ENCODE measurements at places on chromosomes 1 and 21.
A peak's percentile ranks its signal among the peaks of the same experiment; 100 is the strongest.

GRCh38 chr1:185566995-185567394, 167.2 kb upstream of the HMCN1 start:
- no peaks in the 10 kb centered on the region for H3K27me3 ChIP-seq
- peaks cover 2% of the 10 kb centered on the region for H3K36me3 ChIP-seq
- no peak overlapping the region for H3K4me3 ChIP-seq
- H3K4me1 ChIP-seq: peaks cover 59% of the 10 kb centered on the region
- peak; percentile 68 for DNase-seq
- peak overlapping the region; percentile 86 for H3K27ac ChIP-seq

GRCh38 chr1:192632641-192633532, 3.1 kb upstream of the RGS13 start:
- H3K27me3 ChIP-seq: peaks cover 6% of the 10 kb centered on the region
- H3K27ac ChIP-seq: no peak overlapping the region
- no peaks in the 10 kb centered on the region for H3K4me1 ChIP-seq
- no peak overlapping the region for H3K4me3 ChIP-seq
- no peak for DNase-seq
- H3K36me3 ChIP-seq: no peaks in the 10 kb centered on the region

DNA sequence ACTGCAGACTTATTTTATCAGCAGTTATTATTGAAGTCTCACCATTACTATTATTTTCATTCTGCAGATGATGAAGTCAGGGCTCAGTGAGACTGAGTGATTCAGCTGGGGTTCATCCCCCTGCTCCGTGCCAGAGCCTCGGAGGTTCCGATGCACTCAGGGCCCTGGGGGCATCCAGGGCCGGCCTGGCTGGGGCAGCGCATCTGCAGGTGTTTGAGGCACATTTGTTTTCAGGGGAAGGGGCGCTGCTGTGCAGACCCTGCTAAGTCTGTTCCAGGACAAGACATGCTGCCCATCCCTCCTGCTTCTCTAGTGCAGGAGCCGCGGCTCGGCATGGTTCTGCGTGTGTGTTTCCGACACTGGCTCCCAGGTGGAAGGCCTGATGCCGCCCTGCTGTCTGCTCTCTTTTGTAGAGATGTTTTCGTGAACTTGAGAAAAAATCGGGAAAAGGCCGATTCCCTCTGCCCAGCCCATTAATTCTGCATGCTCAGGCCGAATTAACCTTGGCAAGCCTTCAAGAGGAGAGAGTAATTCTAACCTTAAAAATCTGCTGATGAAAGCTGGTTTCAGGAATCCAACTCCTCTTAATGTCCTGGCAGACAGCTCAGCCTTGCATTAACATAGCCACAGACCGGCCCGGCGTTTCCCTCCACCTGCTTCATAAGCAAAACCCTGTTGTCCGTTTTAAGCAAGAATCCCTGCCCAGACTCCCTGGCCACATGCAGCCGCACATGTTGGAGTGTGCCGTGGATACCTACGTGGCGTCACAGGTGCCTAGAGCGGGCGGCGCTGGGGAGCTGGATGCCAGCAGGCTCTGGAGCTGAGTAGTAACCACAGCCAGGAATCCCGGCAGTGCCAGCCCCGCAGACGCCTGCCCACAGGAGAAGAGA, 316.0 kb upstream of the VAMP3 start:
- H3K27ac ChIP-seq: no peak overlapping the region
- H3K4me1 ChIP-seq: no peaks in the 10 kb centered on the region
- no peak overlapping the region for H3K4me3 ChIP-seq
- no peak for DNase-seq
- H3K27me3 ChIP-seq: no peaks in the 10 kb centered on the region

DNA sequence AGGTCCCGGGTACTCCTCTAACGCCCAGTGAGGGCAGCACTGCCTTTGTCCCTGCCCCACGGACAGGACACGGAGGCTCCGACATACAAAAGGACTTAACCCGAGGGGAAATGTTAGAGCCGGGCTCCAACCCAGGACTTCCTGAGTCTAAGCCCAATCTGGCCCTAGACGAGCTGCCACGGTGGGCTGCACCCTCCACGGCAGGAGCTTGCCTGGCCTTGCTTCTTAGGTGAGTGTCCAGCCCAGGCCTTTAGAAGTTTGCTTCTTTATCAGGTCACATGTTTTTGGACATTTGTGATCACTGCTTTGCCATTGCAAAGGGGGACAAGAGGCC, 11.0 kb upstream of the TMEM200B start:
- no peak overlapping the region for H3K27ac ChIP-seq
- DNase-seq: no peak
- H3K4me3 ChIP-seq: no peak overlapping the region

DNA sequence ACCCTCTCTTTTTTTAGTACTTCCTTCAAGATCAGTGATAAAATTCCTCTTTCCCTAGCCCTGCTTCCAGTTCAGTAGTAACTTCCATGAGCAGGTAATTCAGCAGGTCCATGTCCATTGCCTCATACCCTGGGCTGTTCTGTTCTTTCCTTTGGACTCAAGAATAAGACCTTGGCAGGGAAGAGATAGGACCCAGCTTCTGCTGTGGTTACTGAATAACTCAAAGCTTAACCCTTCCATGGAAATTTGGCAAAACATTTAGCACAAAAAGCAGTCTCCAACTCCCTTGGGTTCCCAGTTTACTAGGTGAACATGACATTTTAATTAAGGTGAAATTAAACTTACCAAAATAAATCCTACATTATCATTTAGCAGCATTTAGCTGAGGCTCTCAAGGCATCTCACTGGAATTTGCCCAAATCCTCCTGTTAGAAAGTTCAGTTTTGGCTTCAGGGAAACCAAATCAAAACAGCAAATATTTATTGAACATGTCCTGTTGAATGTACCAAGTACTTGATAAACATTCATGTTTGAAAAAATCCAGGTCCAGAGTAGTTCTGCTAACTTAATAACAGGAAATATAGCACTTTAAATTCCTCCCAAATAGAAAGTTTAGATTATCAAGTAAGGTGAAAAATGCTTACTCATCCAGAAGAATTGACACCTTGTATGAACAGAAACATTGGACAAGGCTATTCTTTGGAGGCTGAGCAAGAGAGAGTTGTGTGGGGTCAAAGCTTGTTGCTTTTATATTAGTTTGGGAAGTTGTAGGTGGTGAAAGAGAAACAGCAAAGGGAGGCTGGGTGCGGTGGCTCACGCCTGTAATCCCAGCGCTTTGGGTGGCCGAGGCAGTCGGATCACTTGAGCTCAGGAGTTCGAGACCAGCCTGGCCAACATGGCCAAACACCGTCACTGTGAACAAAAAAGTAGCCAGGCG, 8.4 kb upstream of the SERPINC1 start:
- no peak overlapping the region for H3K27ac ChIP-seq
- H3K36me3 ChIP-seq: peaks cover 3% of the 10 kb centered on the region
- no peaks in the 10 kb centered on the region for H3K27me3 ChIP-seq
- H3K4me3 ChIP-seq: no peak overlapping the region

Data from activated CD8-positive, alpha-beta T cell treated with anti-CD3 and anti-CD28 coated beads for 36 hours (primary cell).